Activated CD4-positive, CD25-positive, alpha-beta regulatory T cell treated with anti-CD3 and anti-CD28 coated beads, Interleukin-2, amount 50 U/mL, for 16 hours (primary cell): ENCODE measurements at places on chromosomes 4 and X.

- DNase-seq = no peak
Measured at GRCh38 chrX:78619834-78620233, 39.3 kb downstream of the RTL3 start.

- DNase-seq = no peak
Measured at GRCh38 chr4:188767496-188767895, 628.3 kb downstream of the TRIML1 start.

DNA sequence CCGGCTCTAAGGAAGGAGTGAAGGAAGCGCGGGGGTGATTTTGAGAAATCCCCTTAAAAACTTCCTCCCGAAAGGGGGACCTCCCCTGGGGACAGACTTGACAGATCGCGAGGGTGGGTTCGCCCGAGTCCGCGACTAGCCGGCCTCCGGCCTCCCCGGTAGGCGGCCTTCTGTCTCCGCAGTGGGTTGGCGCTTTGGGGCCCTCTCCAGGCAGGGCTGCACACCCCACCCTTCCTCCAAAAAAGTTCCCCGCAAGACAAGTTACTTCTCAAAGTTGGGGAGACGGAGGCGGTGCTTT lies 24.8 kb downstream of the HOPX start:
- no peak for DNase-seq

GRCh38 chr4:70945046-70945445 lies 42.9 kb downstream of the MOB1B start:
- no peak for DNase-seq

- no peak for DNase-seq
Measured at GRCh38 chr4:114041117-114041475, 61.6 kb upstream of the ARSJ start.

- no peak for DNase-seq
Measured at GRCh38 chr4:151012820-151013219, 2.3 kb downstream of the LRBA start.

- no peak for DNase-seq
Measured at GRCh38 chr4:185194924-185195888, 8.6 kb downstream of the CFAP97 start.

DNA sequence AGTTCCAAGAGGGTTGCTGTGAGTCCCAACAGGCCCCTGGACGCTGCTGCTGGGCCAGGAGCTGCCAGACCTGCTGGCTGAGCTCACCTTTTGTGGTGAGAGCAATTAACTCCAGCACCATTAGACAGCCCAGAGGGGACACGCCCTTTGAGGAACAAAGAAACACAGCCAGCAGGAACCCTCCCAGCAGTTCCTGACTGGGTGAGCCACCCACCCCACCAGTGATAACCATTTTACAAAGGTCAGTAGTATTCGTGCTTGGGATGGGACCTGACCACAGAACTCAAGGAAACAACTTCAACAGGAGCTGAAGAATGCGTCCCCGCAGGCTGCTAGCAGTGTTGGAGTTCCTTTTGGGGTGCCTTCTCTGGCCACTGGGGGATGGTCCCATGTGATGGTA lies 38.8 kb upstream of the AFAP1 start:
- DNase-seq = no peak

- DNase-seq = no peak
Measured at GRCh38 chrX:68827256-68827655, 1.6 kb upstream of the EFNB1 start.

GRCh38 chr4:128974136-128974581 lies 119.2 kb downstream of the SCLT1 start:
- DNase-seq = no peak

GRCh38 chr4:77922158-77923094 lies 59.8 kb downstream of the MRPL1 start:
- no peak for DNase-seq
